NCI-H345 (cell line): ENCODE measurements at places on chromosomes 3 and 15.

DNA sequence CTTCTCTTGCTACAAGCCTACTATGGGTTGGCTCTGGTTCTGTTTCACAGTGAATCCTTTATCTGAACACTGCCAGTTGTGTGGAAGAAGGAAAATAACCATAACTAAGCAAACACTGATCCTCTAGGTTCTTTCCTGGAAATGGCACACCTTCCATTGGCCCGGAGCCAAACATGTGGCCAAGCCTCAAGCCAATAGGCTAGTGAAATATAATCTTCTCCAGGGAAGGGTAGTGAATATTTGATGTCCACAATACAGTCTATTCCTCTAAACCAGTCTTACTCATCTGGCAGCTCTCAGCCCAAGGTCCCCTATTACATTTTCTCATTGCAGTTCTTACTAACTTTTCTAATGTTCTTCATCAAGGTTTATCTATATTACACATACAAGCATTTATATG, 921.3 kb downstream of the TUSC7 start:
- DNase-seq: peak; percentile 61

DNA sequence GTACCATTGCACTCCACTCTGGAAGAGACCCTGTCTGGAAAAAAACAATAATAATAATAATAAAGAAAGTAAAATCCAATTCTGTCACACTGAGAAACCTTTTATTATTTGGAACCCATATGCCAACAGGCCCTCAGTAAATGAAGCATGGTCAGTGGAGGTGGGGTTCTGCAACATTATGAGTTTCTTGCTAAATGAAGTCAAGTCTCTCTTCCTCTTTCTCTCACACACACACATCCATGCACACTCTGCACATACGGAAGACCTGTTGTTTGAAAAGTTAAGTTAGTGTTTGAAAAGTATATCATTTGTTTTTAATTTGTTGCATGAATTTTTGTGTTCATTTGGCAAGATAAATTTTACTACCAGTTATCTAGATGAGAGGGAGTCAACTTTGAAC, 27.8 kb downstream of the GAP43 start:
- no peak for DNase-seq

DNA sequence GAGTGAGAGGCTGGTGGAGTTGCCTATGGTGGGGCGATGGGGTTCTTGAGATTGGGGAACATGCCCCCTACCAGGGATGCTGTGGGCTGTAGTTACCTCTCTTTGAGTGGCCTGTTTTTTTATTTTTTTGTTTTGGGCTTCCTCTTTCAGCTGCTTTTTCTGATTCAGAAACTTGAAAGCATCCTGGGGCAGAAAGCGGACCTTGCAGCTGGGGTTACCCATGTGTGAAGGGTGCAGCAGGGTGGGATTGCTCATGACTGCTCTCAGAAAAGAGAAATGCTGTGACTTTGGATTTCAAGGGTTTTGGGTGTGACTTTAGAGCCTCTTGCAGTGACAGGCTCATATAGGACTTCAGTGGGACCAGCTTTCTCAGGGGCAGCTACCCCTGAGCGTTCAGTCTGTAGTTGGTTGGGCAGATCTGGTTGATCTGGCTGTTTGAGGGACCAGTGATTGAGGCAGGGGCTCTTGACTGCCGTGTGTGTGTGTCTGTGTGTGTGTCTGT, 1.8 kb downstream of the LIMD1 start:
- no peak for DNase-seq

GRCh38 chr3:141538568-141539240, 51.9 kb downstream of the RASA2 start:
- no peak for DNase-seq

DNA sequence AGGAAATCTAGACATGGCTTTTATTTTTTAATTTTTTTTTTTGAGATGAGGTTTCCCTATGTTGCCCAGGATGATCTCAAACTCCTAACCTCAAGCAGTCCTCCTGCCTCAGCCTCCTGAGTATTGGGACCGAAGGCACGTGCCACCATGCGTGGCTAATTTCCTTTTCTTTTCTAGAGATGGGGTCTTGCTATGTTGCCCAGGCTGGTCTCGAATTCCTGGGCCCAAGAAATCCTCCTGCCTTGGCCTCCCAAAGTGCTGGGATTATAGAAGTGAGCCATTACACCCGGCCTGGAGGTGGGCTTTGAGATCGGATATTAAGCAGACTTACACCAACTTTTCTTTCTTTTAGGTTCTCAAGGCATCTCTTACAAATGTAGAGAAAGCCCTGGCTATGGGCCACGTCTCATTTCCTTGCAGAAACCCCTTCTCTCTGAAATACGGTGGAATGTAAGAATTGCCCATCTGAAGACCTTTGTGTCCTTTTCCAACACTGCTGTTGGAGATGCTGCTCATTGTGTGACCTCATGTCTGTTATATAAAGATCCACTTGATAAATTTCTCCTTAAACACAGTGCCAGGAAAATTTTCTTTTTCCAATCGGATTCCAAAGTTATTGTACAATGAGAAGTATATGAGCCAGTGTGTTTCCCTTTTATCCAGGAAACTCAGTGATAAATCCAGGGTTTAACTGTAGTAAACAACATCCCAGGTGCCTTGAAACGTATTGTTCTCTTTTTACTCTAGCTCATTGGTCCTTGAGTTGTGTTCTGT, 36.8 kb upstream of the CFAP161 start:
- no peak for DNase-seq

GRCh38 chr3:172159376-172159775, 120.0 kb downstream of the FNDC3B start:
- DNase-seq: no peak

DNA sequence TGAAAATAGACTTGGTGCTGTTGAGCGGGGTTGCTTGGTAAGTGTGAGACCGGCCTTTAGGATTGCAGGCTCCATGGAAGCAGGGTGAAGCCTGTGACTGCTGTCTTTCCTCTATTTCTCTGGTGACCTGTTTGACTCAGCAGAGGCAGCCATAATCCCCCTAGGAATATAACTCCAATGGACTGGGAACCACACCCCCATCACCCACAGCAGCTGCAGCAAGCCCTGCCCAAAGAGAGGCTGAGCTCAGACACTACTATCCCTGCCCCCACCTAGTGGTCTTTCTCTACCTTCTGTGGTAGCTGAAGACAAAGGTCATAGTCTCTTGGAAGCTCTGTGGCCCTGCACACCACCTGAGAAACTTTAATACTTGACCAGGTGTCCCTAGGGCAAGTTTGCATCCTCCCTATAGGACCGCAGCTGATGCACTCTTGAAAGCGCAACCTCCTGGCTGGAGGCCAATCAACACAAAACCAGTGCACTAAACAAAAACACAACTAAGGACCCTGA, 133.6 kb upstream of the MRPL3 start:
- no peak for DNase-seq

GRCh38 chr15:62835351-62835750, 207.2 kb upstream of the TPM1 start:
- DNase-seq: no peak

DNA sequence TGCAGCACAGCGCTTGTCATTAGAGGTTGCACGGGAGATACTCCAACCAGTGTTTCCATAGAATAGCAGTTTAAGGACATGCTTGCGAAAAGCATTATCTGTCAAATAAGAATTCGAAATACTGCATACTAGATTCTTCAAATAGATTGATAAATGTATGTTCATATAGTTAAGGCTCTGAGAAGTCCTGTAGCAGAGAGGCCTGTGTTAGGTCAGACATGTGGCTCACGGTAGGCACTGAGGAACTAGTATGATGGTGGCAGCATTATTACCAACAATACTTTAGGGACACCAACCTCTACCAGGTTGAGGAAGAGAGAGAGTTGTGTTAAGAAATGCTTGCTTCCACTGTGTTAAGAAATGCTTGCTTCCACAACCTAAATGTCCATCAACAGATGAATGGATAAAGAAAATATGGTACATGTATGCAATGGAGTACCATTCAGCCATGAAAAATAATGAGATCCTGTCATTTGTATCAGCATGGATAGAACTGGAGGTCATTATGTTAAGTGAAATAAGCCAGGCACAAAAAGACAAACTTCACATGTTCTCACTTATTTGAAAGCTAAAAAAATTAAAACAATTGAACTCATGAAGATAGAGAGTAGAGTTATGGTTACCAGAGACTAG, 14.9 kb downstream of the MTMR14 start:
- DNase-seq: no peak

DNA sequence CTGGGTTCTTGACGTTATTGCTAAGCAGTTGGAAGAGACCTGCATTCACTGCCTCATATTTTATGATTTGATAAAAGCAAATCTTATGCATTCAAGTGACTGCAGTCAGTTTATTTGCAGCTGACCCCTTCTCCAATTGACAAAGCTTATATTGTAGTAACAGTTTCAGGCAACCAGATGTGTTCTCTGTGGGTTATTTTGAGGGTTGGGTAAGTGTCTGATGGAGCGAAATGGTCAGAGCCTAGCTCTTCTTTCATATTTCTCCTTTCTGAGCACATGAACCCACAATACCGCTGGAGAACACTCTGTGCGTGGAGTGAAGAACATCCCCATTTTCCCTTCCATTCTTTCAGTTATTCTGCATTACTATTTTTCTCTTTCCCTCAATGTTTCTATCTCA, 125.8 kb upstream of the KCNH8 start:
- no peak for DNase-seq

DNA sequence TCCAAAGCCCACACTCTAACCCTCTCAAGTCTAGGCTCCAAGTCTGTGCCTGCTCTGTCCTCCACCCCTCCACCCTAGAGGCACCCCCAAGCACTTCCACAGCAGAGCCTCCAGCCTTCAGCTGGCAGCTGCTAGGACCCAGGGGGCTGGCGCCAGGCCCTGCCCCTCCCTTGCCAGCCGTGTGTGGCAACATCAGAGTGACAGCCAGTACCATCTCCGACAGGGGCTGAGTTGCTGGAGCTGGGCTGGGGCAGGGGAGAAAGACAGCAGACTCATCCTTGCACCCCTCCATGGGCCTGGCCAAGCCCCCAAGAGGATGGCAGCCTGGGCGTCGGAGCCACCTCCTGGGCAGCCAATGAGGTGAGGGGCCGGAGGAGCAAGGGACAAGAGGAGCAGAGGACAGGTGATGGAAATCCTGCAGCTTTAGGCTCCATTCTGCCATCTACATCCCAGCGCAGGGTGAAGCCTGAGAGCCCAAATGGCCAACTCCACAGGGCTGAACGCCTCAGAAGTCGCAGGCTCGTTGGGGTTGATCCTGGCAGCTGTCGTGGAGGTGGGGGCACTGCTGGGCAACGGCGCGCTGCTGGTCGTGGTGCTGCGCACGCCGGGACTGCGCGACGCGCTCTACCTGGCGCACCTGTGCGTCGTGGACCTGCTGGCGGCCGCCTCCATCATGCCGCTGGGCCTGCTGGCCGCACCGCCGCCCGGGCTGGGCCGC, at the start of gene GPR62:
GPR62 (plus strand) TSS at position 207 of the 718 bp plus-strand sequence; CDS start at position 479, 272 bp downstream.
- DNase-seq: no peak

- no peak for DNase-seq
Observed at GRCh38 chr3:148006508-148006907, 597.3 kb downstream of the ZIC1 start.

GRCh38 chr3:45236964-45237363, 10.9 kb upstream of the TMEM158 start:
- no peak for DNase-seq

- no peak for DNase-seq
Observed at GRCh38 chr3:126367316-126367805, 10.2 kb upstream of the KLF15 start.

DNA sequence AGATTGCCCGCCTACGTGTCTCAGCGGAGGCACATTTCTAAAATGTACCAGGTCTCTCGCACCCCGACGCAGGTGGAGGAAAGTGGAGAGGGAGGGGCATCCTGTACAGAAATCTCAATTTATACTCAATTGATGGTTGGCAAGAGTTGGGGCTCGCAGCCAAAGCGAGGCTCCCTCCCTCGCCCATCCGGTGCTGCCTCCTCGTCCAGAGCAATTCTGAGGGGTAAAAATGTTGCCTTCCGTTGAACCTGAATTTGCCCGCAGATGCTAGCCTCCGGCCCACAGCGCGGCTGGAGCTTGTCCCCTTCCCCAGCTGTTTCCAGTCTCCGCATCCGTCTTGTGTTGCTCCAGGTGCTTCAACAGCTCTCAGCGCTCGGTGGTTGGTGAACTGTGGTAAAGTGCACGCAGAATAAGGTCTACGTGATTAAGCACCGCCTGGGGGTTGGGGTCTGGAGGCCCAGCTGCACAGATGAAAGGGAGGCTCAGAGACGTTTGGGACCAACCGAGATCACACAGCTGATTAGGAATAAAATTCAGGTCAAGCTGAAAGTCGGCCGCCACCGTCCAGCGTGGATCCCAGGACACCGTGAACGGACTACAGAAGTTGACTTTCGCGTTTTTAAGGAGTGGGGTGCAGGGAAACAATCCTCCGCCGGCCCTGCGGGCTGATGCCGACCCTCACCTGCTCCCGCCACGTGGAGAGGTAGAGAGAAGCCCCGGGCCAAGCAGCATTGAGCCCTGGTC, 846 bp upstream of the POLG start:
- peak; percentile 68 for DNase-seq

DNA sequence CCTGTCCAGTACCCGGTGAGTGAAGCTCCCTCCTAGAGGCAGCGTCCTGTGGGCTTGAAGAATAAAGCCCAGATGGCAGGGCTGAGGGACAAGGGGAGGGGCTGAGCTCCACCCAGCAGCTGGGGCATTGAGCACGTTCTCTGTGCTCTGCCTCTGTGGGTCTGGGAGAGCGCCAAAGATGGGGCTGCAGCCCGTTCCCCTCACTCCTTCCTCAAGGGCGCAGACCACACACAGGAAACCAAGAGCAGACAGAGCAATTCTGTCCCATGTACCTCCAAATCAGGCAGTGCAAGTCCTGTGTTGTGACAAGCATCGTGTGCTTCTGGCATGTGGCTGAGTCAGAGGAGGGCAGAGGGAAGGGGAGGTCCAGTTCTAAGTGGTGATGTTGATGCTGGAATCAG, 15.7 kb upstream of the KIF23 start:
- no peak for DNase-seq

DNA sequence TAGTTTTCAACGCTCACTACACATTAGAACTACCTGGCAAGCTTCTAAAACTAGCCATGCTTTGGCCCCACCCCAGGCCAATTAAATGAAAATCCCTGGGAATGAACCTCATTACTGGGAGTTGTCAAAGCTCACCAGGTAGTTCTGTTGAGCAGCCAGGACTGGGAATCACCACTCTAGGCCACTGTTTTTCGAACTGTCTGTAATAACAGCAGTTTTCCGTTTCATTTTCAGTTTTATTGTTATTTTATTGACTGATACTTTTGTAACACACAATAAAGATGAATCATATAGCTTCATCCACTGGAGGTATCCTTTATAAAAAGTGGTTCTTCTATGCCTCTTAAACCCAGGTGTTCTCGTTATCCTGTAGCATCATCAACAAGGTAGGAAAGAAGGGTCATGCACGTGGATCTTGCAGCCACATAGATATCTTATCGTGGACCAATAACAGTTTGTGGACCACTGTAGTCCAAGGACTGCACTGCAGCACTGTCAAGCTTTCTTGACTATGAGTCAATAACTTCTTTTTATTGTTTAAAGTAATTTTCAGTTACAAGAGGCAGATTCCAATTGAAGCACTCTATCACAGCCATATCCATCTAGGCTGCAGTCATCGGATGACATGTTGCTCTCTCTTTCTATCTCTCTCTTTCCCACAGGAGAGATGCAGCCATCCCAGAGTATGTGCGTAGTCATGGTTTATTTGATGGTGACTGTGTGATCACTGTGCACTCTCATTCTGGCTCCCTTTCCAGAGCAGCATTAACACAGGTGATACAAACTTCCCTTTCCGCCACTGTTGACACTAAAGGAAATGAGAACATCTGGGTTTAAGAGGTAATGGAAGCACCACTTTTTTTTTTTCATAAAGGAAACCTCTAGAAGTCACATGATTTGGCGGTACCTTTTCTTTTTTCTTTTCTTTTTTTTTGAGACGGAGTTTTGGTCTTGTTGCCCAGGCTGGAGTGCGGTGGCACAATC, 39.0 kb upstream of the BLM start:
- no peak for DNase-seq

- peak; percentile 20 for DNase-seq
Observed at GRCh38 chr3:39541917-39542329, 74.4 kb downstream of the MOBP start.

- no peak for DNase-seq
Observed at GRCh38 chr15:40388941-40389823, 6.7 kb downstream of the KNSTRN start.
